ENCODE measurements at places on chromosomes 11 and 22.

DNA sequence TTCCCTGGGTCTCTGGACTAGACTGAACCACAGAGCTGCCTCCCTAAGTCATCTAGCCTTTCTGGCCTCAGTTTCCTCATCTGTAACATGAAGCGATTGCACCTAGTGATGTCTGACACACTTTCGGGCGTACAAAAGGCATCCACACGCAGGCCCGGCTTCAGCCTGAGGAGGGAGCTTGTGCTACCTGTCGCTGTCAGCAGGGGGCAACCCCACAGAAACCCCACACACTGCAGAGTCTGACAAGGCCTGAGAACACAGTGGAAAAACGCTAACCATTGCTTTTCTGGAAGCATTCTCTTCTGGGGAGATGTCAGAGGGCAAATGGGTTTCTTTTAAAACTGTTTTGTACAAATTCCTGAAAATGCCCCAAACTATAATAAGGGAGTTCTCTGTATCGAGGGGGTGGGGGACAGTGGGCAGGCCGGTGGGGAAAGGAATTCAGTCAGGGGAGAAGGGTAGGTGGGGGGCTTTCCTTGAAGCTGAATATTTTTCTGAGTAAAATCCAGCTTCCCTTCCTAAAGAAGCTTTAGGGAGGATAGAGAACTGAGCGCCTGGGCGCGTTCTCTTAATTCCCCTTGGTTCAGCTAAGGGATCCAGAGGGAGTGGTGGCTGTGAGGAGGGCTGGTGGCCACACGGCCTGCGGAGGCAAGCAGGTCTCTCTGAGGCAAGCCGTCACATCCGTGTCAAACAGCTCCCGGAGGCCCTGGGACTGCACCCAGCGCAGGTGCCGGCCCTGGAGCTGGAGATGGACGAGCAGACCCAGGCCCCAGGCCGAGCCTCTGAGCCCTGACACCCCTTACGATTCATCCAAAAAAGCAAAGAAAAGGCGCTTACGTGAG, 533 bp downstream of the ELF5 start:
- DNase-seq: peak; percentile 53

- no peak for DNase-seq
These were observed 451.2 kb downstream of the MIAT start for GRCh38 chr22:27108425-27109114.

DNA sequence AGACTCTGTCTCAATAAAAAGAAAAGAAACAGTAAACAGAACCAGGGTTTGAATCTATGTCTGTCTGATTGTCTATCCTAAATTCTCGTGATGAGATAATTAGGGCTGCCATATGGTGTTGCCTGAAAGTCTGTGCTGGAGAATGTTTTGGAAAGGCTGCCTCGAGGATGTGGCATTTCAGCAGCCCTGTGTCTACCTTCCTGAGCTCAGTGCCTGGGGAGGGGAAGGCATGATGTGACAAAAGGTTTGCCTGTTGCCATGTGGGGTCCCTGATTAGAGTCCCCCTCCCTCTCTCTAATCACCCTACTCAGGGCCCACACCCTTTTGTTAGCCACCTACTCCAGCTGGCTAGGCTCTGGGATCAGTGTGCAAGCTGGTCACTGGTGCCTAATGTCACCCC, 15.2 kb downstream of the CD82 start:
- DNase-seq: no peak

GRCh38 chr11:27319072-27319471, 43.9 kb downstream of the CCDC34 start:
- peak; percentile 23 for DNase-seq

DNA sequence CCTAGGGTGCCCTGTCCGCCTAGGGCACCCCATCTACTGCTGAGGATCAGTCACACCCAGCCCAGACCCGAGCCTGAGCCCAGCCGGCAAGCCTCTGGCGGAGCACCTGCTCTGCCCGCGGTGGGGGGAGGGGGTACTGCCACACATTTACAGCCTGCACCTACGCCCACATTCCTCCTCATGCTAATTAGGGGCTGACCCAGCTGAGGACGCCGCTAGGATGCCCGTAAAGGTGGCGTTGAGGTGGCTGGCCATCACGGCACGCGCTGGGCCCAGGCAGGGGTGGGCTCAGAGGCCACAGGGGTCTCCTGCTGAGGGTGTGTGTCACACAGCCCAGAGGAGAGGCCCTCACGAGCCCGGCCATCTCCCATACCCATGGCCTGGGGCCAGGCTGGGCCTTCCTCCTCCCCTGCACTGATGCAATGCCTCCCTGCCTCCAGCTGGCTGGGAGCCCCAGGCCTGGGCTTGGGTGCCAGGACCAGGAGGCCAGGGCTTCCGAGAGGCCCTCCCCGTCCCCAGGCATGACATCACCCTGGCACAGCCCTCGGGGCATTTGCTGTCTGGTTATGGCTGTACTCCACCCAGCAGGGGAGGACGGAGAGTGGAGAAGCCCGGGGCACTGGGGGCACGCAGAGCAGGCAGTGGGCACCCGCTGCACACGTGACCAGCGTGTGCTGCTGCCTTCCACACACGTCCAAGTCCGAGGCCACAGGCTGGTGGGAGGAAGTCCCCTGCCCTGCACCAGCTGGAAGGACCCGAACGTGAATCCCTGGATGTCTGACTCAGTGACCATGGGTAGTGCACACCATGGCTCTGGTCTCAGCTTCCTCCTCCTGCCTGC, 12.7 kb downstream of the DUSP8 start:
- DNase-seq: peak; percentile 91

DNA sequence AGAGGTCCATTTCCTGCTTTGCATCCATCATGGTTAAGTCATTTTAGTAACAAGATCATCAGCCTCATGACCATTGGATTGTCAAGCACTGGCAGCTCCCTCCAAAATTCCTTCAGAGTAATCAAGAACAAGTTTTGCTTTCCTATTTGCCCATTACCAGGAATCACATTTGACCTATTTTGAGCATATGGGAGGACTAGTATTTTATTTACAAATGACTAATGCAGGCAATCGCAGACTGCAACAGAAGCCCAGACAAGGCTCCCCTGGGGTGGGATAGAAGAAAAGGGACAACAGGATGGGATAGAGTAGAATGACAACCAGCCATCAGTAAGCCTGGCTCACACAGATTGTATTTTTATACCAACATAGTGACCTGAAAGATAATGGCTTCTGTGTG, 9.1 kb downstream of the MMP10 start:
- DNase-seq: no peak

DNA sequence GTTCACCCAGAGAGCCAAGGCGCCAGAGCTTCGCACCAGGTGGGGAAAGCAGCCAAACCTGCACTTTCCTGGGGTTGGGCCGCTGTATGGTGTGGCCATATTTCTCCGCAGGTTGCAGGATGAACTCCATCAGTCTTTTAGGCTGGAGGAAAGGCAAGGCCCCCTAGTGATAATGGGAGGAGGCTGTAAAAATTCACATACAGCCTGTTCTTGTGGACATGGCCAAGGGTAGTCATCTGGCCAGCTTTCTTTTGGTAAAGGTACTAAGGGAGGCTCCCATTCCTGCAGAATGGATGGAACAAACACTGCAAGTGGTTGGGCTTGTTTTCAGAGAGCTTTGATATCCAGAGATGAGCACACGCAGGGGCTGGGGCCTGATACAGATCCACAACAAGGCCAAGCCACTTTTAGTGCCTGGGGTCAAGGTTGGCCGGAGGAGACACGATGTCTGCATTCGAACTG, 29.6 kb downstream of the C22orf31 start:
- no peak for DNase-seq

- DNase-seq: no peak
These were observed 24.5 kb upstream of the TNRC6B start for GRCh38 chr22:40153192-40153591.

- no peak for DNase-seq
These were observed 67.9 kb downstream of the MCM5 start for GRCh38 chr22:35467681-35468434.

DNA sequence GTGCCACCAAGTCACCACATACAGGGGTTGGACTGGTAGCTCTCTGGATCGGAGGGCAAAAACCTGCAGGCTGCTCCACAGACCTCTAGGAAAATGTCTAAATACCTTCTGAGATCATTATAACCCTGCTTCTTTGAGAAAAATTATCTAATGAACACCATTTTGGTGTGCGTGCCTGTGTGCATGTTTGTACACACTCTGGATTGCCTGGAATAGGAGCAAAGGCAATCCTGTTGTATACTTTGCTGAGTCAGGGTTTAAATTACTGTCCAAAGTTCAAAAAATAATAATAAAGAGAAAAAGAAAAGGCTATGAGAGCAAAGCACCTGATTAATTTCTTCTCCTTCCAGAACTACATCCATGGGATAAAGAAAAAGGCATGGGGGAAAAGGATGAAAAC, 11.0 kb downstream of the JAML start:
- DNase-seq: no peak

DNA sequence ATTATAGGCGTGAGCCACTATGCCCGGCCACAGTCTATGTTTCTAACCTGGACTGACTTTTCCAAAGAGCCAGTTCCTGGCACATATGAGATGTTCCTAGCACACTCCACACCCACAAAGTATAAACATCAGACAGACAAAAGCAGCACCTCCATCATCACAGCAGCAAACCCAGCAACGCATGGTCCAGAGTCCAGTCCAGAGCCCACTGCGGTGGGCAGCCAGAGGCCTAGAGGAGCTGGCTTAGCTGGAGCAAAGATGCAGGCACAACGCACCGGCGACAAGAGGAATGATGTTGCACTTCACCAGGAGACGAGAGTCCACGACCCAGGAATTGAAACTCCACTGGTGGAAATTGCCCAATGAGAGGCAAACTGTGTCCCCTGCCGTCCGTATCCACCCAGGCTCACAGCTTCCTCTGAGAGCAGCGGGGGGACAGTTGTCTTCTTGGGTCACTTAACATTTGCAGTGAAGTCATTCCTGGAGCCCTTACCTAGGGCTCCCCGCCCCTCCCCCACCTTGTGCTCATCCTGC, 36.6 kb downstream of the RPS6KA4 start:
- no peak for DNase-seq

- DNase-seq: no peak
These were observed 7.4 kb upstream of the OR52B4 start for GRCh38 chr11:4375431-4376140.

DNA sequence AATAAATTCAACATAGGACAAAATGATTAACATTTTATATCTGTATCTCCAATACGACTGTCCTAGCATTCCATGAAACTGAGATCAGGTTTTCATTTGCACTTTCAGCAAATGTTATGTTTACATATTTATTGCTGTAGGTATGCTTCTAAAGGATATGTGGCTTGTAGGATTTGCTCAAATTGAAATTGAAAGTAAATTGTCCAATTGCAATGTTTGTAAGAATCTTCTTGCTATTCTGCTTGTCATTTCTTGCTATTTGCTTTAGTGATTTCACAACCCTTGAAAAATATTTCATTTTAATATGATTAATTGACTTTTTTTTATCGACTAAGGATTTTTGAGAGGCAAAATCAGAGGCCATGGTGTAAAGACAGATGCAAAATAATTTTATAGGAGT, 904.2 kb upstream of the RAG2 start:
- no peak for DNase-seq

DNA sequence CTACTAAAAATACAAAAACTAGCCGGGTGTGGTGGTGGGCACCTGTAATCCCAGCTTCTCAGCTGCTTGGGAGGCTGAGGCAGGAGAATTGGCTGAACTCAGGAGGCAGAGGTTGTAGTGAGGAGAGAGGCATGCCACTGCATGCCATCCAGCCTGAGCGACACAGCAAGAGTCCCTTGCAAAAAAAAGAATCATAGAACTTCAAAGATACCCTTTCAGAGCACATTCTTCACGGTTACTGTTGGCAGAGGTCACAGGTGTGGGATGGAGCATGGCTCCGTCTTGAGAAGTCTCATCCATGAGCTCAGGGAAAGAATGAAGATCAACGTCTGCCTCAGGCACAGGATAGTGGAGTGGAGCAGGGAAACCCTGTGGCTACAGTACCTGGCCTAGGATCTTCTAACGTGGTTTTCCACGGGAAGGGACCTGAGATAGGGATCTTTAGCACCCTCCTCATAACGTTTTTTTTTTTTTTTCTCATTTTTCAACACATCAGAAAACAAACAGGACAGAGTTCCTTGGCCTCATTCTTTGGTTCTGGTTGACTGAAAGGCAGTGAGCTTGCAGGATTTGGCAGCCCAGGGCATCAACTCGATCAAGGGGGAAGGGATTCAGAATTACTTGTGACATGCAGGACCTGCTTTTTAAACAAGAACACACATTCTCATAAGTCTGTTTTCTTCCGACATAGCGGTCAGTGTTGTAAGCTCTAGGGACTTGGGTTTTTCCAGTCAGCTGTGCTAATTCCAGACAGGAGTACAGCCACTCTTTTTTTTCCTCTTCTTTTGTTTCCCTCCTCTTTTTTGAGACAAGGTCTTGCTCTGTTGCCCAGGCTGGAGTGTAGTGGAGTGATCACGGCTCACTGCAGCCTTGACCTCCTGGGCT, 22.8 kb downstream of the F2 start:
- DNase-seq: no peak

DNA sequence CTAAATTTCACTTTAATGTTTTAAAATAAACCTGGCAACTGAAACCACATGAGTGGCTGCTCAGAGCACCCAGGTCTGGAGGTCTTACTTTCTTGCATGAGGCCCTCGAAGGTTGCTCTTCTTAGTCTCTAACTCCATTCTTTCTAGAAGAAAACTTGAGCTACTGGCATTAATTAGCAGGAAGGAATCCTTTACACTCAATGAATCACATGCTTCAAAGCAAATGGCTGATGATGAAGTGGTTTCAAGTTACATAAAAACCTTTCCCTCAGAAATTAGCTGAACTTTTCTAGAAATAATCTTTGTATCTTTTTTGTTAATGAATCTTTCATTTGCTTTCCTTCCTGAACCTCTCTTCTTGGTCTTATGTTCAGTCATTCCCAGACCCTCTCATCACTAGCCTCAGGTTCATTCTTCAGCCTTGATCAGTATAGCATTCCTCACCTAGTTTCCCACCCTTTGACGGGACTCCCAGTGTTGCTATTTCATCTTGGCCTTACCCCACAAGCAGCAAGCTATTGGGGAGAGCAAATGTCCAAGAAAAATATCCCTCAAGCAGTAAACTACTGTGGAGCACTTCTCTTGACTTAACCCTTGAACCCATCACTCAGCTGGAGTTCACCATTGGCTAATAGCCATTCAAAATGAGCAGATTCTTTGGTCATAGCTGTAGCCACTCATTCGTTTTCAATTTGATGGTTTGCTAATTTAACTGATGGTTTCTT, 75.1 kb downstream of the INSC start:
- DNase-seq: no peak

GRCh38 chr22:33332538-33332937, 274.4 kb upstream of the SYN3 start:
- DNase-seq: no peak

DNA sequence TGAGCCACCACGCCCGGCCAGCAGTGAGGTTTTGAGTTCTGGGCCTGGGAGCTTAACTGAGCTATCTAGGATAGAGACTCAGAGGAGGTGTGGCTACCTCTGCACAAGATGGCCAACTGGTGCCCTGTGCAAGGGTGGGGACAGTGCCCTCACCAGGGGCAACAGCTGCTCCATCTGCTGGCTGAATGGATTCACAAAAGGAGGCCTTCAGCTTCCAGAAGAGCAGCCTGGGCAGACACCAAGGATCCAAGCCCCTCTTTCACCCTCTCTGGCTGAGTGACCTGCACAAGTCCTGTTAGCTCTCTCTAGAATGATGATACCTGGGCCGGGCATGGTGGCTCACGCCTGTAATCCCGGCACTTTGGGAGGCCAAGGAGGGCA, 33.5 kb upstream of the BAIAP2L2 start:
- no peak for DNase-seq

GRCh38 chr11:14768526-14769188, 123.4 kb downstream of the CYP2R1 start:
- no peak for DNase-seq

- peak; percentile 74 for DNase-seq
These were observed 2.0 kb downstream of the CTNND1 start for GRCh38 chr11:57763568-57763967.

GRCh38 chr11:43242401-43242800, 69.4 kb upstream of the API5 start:
- DNase-seq: no peak
